ENCODE measurements at places on chromosomes 5 and 9.

GRCh38 chr9:114178756-114179450, 23.6 kb downstream of the COL27A1 start:
- no peak for DNase-seq

DNA sequence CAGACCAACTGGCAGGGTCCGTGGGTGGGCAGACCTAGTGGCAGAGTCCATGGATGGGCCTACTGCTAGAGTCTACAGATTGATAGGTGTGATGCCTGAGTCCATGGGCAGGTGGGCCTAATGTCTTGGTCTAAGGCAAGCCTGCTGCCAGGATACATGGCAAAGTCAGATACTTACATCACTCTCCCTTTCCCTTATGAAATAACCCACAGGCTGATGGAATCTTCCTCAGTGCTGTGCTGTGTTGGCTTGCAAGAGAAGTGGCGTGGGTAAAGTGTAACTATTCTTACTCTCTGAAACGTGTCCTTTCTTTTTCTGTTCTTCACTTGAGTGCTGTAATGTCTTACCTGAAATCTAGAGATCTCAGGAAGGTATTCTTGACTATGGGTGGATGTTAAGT, 67.3 kb upstream of the ADRB2 start:
- DNase-seq, result no peak

- no peak for DNase-seq
Measured at GRCh38 chr5:148794275-148794674, 32.1 kb upstream of the ADRB2 start.

GRCh38 chr9:80294318-80294717, 722.6 kb downstream of the TLE4 start:
- no peak for DNase-seq

DNA sequence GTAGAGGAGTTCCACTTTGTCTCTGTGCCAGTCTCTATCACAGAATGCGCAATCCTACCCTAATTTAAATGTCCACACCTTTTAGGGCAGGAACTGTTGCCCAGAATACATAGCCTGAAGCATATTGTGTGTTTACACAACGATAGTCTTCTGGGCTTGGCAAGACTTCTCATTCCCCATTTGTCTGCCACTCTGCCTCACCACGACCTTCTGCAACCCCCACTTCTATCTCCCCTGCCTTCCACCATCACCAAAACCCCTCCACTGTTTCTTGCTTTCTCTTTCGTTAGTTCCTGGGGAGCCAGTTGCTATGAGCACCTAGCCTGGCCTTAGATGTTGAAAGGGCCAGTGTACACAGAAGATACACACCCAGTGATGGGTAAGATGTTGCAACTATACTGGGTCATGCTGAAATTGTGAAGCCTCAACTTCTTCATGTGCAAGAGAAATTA, 883 bp upstream of the RNF145 start:
- no peak for DNase-seq

- DNase-seq, result no peak
Measured at GRCh38 chr5:41748631-41749030, 121.6 kb downstream of the OXCT1 start.

GRCh38 chr9:557601-558201, 283.8 kb upstream of the DMRT1 start:
- no peak for DNase-seq

DNA sequence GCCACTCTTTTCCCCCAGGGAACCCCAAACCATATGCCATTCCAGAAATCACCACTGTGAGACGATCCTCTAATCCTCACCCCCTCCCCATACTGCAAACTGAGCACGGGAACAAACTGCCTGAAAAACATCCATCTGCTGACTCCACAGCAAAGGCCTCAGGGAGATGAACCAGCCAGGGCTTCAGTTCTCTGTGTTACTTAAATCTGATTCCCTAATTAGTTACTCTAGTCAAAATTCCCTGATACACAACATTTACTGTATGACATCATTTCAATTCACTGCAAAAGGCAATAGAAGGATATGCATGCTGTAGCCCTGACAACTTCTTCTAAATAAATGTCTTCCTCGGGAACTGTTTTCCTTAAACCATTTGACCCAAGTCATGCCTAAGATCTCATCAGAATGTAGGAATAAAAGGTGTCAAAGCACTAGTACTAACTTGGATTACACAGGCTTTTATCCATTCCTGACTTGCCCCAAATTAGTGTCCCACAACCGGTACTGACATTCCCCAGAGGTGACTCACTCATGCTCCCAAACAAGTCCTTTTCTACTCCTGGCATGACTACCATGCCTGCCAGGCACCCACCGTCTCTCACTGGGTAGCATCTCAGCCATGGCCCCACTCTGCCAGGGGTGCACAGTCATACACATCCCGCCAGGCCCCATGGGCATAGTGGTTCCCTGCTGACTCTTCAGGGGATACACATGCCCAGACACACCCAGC, 35.0 kb downstream of the MTX3 start:
- no peak for DNase-seq

DNA sequence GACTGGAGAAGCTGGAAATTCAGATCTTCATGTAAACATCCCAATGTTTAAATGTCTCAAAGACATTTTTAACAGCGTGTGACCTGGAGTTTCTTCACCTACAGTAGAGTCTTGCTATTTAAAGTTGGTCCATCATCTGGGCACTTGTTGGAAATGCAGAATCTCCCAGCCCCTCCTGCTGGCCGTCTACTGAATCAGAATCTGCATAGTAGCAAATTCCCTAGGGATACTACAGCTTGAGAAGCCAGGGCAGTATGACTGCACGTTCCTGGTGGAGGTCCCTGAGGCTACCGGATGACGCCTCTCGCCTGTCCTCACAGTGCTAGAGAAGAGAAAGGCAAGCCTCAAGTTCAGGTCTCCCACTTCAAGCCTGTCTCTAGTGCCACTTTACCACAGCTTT, 15.7 kb downstream of the SAP30L start:
- no peak for DNase-seq

- DNase-seq, result no peak
Measured at GRCh38 chr5:176570044-176570443, 20.9 kb downstream of the CDHR2 start.

DNA sequence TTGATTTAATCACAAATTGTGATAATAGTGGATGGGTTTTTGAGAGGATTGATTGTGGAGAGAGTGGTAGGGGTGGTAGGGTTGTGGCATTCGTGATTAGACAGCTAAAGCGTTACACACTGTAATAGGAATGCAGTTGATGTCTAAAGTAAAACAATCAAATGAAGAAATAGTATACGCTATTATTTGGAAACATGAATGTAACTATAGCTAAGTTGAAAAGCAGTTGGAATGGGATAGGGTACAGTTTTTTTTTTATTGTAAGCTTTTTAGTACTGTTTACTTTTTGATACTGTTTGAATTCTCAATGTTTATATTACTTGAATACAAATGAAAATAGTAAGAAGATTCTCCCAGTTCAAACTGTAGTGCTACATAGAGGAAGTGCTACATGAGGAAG, 51.8 kb downstream of the RANBP17 start:
- no peak for DNase-seq

- DNase-seq, result no peak
Measured at GRCh38 chr5:40678460-40679147, 1.1 kb upstream of the PTGER4 start.

GRCh38 chr9:114680259-114681001, 1.6 kb downstream of the TEX48 start:
- DNase-seq, result no peak

- no peak for DNase-seq
Measured at GRCh38 chr5:5179079-5179478, 38.9 kb downstream of the ADAMTS16 start.

DNA sequence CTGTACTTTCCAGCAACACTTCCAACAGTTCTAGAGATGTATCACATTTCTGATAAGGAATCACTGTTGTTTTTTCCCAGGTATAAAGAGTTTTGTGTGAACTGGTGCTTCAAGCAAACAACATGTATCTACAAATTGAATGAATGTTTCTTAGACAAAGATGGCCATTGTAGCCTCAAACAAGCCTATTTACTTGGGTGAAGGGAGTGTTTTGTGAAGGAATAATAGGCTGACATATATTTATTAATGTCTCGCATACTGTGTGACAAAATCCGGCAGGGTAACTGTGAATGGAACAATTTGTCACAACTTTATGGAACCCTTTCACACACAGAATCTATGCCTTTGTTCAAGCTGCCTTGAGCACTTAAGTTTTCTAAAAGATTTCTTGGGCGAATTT, 24.8 kb upstream of the DAB2 start:
- no peak for DNase-seq

- DNase-seq, result no peak
Measured at GRCh38 chr5:181058786-181059296, 18.8 kb downstream of the BTNL9 start.

GRCh38 chr5:174972291-174972690, 247.9 kb downstream of the MSX2 start:
- DNase-seq, result no peak

- DNase-seq, result no peak
Measured at GRCh38 chr5:73902327-73903051, 276.5 kb downstream of the ARHGEF28 start.

DNA sequence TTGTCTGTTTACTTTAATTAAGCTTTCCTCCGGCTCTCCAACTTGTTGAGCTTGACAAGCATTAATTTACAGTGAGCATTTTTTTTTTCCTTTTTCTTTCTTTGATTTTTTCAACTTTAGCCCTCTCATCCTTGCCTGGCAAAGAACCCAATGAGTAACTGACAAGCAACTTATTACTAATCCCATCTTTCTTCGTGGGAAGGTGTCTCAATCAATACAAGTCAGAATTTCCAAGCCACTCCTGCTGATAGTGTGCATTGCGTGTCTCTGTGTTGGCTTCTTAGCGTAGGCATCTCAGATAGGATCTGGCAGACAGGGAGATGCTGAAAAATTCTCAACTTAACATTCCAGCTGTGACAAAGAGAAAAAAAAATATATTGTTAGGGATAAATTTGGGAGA, 527.7 kb upstream of the WWC1 start:
- no peak for DNase-seq

DNA sequence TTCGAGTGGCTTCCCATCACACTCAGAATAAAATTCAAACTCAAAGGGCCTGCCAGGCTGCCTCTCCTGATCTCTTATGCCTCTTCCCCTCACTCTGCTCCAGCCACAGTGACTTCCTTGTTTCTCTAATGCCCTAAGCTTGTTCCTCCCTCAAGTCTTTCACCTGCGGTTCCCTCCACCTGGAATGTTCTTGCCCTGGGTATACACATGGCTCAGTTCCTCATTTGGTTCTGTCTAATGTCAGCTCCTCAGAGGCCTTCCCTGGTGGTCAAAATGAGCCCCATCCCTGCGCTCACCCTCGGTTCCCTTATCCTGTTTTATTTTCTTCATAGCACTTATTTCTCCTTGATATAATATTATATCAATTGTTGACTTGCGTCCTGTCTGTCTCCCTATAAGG, 12.7 kb upstream of the CYSTM1 start:
- DNase-seq, result no peak

DNA sequence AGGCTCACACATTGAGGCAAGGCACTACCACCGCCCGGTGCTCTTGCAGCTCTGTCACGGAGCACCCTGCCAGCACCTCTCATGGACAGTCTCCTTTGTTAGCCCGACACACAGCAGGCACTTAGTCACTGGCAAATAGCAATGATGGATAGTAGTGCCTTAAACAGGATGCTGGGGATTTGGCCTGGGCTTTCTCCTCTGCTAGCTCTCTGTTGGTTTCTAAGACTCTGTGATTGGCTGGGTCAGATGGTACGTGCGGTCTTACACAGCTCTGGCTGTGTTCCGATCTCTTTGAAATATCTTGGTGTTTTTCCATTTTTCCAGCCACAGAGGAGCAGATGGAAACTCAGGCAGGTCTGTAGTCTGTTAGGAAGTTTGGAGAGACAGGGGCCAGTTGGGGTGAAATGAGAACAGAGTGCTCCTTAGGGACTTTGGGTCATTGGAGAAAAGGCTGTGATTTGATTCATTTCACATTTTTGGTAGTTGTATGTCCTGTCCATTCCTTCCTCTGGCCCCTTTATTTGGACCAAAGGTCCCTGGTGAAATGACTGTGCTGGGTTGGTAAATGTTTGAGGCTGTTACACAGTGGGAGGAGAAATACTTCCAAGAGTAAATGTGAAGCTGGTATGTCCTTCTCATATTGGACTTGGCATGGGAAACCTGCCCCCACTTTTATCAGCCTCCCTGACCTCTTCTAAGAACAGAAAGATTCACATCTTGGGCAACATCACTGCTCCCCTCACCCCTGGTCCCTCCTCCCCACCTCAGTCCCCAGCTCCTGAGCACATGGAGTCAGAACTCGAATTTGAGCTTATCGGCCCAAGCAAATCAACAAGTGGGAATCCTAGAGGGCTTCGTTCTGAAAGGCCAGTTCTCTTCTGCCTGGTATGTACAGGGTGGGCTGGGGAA, 3.4 kb downstream of the SMIM3 start:
- no peak for DNase-seq

- no peak for DNase-seq
Measured at GRCh38 chr5:33769196-33769595, 122.6 kb downstream of the ADAMTS12 start.

DNA sequence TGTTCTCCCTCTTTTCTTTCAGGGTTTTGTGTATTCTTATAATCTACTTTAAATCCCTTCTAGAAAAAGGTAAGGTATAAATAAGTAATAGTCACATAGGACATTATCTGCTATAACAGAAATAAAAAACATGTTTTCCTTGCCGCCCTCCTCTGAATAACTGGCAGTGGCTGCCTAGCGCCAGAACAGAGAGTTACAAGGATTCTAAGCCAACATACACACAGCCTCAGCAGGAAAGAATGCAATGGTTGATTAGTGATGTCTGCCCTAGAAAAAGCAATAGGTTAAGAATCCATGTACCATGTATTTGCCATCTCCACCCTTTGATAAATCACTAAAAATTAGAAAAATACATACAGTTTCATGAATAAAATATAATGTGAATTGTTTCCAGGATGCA, 4.9 kb downstream of the MED27 start:
- no peak for DNase-seq

GRCh38 chr9:133457233-133457632, 2.5 kb upstream of the CACFD1 start:
- DNase-seq, result no peak

DNA sequence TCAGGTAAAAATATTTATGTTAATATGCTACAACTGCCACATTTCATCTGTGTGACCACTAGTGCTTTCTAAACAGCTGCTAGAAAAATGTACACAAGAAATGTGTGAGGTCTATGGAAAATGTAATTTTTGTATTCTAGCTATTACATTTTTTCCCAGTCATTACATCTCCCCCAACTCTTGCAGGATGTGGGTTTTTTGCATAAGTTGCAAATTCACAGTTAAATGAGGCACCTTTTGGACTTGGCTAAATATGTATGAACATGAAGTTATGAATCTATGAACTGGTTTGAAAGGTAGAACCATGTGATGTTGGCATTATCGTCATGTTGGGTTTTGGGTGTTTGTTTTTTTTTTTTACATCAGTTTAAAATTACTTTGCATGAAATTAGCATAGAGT, 590.4 kb upstream of the WWC1 start:
- no peak for DNase-seq

GRCh38 chr5:64925123-64925522, 156.4 kb downstream of the CWC27 start:
- no peak for DNase-seq

DNA sequence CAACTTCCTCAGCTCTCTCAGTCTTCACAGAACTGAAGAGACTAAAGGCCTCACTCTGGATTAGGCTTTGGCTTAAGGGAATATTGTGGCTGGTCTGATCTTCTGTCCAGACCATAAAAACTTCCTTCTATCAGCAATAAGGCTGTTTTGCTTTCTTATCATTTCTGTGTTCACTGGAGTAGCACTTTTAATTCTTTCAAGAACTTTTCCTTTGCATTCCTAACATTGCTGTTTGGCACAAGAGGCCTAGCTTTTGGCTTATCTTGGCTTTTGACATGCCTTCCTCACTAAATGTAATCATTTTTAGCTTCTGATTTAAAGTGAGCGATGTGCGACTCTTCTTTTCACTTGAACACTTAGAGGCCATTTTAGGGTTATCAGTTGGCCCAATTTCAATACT, 88.7 kb upstream of the ACOT12 start:
- no peak for DNase-seq

All from activated CD8-positive, alpha-beta memory T cell treated with anti-CD3 and anti-CD28 coated beads for 1 hour (primary cell).